NCI-H187 (cell line): ENCODE measurements at places on chromosomes 3 and 15.

DNA sequence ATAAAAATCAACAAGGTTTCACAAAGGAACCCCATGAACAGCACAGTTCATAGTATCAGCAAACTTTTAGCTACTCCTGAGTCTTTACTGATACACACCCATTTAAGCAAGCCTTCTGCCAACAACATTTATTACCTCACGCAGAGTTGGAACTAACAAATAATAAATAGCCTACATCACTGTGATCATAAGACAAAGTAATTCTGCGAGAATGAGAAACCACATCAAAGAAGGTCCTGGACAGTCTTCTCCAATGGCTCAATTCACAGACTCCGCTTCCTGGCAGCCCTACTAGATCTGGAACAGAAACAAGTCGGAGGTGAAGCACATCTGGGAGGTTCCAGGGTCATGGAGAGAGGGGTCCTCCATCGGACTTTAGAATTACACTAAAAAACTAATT lies 37.0 kb downstream of the LDHAL6B start:
- no peak for DNase-seq

- DNase-seq = no peak
Observed at GRCh38 chr3:138036572-138036971, 26.6 kb downstream of the CLDN18 start.

DNA sequence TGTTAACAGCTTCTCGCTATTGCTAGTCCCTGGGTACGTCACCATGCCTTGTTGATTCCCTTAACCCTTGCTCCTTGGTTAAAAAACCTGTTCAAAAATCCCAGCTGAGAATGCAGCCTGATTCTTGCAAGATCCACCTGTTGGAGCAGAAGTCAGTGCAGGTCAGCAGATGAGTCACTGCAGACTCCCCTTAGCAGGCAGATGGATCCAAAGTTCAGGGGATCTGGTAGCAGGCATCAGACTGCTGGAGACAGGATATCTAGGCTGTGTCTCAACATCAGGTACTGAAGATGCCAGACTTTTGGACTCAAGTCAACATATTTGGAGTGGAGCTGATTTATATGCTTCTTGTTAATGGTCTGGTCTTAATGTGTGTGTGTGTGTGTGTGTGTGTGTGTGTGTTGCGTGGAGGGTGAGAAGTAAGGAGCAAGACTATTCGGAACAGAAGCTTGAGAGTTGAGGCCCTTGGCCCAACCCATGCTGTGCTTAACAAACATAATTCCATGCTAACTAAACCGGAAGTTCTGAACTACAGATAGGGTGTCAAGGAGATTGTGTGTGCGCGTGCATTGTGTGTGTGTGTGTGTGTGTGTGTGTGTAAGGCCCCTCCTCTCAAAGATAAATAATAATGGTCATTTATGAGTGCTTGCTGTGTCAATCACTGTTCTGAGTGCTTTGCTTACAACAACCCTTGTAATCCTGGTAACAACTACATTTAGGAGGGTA lies 1.0 kb upstream of the C3orf52 start:
- DNase-seq = no peak

DNA sequence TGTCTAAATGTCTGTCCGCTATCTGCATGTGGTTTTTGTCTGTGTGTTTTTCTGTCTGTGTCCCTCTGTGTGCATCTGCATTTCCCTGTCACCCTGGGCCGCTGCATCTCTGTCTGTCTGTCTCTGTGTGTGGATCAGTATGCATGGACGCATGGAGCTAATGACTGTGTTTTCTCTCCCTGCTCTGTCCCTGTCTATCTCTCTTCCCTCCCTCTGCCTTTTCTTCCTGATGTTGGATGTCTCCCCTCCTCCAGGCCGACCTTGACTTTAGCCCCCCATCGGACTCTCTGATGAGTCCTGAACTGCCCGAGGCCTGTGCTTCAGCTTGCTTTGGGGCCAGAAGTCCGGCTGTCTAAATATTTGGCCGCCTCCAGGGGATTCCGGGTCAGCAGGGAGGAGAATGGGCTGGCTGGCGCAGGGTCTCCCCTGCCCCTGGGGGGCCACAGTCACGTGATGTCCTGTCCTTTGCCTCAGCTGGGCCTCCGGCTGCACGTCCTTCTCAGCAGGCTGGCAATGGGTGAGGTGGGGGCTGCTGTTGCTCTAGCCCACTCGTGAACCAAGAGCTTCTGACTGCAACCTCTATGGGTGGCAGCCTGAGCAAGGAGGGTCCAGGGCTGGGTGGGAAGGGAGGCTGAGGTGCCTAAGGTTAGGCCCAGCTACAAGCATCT lies 3.7 kb downstream of the SLC38A3 start:
- DNase-seq = no peak

DNA sequence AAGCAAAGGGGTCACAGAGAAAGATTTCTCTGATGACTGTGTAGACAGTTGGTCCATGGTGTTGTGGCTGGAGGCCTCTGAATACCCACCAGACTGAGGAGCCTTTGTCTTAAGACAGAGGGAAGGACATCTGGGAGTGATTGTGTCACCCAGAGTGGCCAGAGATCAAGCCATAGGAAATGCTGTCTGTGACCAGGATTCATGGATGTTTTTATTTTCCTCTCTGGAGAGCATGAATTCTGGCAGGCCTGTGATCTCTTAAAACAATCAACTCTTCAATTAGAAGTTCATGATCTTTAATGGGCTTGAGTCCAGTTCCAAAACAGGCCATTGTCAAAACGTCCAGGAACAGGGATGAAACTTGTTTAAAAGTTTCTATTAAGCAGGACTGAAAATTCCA lies 198.9 kb upstream of the CTDSPL start:
- no peak for DNase-seq

- DNase-seq = no peak
Observed at GRCh38 chr15:82995938-82996337, 9.9 kb downstream of the RAMAC start.
